ENCODE measurements at places on chromosomes 2 and 18. TPM values are rescaled to one million over a fixed set of nuclear protein-coding genes. Genes with fewer than 3 reads are reported as not detected.

DNA sequence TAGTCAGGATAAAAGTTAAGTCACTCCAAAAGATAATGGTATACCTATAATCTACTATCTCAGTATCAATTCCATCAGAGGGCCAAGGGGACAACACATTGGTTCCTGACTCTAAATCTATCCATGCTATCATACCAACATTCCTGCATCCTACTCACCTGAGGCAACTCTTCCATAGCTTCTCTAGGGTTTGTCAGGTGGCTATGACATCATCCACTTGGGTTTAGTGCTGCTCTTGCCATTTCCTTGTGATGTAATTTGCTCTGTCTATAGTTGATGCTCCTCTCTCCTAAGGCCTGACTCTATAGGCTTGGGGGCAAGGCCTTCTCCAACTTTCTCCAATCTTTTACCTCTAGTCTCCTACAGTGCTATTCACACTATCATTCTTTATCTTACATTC is 139.9 kb upstream of the FSHR start:
- no peak for DNase-seq

Gene TUBB8B
- not detected for total RNA-seq

Gene LYG1
- total RNA-seq = 0.41 TPM

Gene NEU2
- not detected for total RNA-seq

Gene ST6GAL2
- 144 TPM for total RNA-seq

GRCh38 chr2:235746257-235746934 is 252.6 kb downstream of the AGAP1 start:
- peak; percentile 81 for DNase-seq

All from frontal cortex (tissue), 4 donors.